ENCODE measurements at places on chromosomes 1 and 21.

- no peak for DNase-seq
These were observed 239.4 kb upstream of the POU3F1 start for GRCh38 chr1:38285807-38286530.

DNA sequence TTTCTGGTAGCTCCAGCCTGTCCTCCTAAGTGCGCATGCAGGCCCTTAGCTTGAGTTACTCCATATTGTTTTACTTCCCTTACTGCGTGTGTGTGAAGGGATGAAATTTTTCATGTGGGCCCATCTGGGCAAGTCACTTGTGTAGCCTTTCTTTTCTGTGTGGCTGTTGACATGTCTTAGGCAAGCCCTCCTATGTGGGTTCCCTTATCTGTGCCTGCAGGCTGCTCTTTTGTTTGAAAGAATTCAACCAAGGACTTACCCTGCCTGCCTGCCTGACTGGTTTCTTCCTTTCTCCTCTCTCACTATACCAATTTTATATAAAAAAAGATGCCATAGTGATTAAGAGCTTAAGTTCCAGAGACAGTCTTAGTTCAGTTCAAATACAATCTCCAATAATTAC lies 249.3 kb downstream of the ATG4C start:
- DNase-seq: no peak

DNA sequence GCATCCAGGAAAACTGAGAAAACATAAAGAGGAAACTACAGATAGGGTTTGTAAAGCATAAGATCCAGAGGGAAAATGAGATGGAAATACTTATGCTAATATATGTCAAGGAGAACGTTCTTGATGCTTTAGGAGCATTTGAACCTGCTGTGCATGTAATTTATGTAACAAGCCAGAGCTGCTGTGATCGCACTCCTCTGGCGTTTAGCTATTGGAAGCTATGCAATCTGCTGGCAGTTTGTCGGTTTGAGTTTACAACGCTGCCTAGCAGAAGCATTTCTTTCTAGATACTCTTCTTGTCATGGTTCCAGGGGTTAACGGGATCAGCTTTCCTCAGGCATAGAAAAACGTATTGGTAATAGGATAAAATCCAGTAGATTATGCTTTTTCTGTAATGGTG lies 182.7 kb downstream of the KCNH1 start:
- DNase-seq: no peak

- peak; percentile 64 for DNase-seq
These were observed 529.5 kb downstream of the KCNT2 start for GRCh38 chr1:196078691-196079090.

- no peak for DNase-seq
These were observed 60.0 kb upstream of the GRIK3 start for GRCh38 chr1:37094302-37094701.

GRCh38 chr1:219576931-219577730 lies 35.8 kb downstream of the ZC3H11B start:
- DNase-seq: no peak

- DNase-seq: no peak
These were observed 2.9 kb downstream of the UBAP2L start for GRCh38 chr1:154223621-154224020.

- DNase-seq: no peak
These were observed 160.8 kb downstream of the MATN1 start for GRCh38 chr1:30562559-30562958.

GRCh38 chr1:231597971-231598370 lies 28.6 kb upstream of the DISC1 start:
- DNase-seq: no peak

DNA sequence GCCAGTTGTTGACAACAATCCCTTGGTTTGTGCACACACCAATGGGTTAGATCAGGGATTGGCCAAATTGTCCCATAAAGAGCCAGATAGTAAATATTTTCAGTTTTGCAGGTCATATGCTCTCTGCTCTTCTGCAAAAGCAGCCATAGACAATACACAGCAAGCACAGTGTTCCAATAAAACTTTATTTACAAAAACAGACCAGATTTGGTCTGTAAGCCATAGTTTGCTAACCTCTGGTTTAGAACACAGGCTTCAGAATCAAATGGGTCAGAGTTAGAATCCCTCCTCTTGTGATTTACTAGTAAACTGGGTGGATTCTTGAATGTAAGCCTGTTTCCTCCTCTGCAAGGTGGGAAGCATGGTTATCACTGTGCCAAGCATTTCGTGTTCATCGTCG lies 65.3 kb upstream of the EFHD2 start:
- DNase-seq: no peak

GRCh38 chr1:159429074-159429861 lies 2.7 kb upstream of the OR10J4 start:
- peak; percentile 21 for DNase-seq

DNA sequence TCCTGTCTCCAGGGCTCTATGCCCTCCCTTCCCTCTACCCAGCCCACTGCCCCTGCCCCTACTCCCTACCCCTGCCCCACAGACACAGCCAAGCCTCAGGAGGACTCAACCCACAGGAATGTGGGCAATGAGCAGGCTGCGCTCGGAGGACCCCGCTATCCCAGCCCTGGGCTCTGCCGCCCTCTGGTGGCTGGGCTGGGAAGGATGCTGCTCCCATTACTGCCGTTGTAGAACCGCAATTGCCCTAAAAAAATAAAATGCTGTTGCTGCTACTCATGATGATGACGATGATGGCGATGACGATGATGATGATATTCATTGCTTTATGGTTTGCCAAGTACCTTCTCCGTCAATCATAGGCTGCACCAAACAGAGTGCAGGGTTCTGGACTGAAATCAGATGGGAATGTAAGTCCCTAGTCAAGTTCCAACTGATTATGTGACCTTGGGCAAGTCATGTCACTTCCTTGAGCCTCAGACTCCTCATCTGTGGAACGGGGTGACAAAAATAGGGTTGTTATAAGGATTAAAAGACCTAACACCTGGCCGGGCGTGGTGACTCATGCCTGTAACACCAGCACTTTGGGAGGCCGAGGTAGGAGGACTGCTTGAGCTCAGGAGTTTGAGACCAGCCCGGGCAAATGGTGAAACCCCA lies 24.6 kb downstream of the ARHGEF19 start:
- DNase-seq: peak; percentile 92

GRCh38 chr1:91124989-91125417 lies 103.2 kb upstream of the ZNF644 start:
- no peak for DNase-seq

DNA sequence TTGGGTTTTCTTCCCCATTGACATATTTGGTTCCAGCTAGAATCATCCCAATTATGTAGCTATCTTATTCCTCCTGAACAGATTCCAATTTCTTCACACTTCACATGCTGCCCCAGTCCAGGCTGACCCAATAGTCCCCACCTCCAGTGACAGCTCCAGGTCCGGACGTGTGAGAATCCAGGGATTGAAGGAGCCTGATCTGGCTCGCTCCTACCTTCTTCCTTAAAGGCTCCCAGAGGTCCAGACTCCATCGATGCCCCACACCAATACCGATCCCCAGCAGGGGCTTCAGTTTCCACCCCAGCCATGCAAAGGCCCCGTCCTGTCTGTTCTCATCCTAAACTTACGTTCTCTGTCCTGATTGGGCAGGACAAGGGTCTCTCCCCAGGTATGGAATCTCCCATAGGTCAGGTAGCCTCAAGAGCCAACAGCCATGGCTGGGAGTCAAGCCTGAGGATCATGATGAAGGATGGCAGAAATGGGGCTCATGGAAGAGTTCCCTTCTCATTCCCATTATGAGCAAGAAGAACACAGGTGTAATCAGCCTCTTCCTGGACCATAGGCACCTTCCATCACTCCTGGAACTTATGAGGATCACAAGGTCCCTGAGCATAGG lies 20.4 kb upstream of the SLAMF9 start:
- no peak for DNase-seq

DNA sequence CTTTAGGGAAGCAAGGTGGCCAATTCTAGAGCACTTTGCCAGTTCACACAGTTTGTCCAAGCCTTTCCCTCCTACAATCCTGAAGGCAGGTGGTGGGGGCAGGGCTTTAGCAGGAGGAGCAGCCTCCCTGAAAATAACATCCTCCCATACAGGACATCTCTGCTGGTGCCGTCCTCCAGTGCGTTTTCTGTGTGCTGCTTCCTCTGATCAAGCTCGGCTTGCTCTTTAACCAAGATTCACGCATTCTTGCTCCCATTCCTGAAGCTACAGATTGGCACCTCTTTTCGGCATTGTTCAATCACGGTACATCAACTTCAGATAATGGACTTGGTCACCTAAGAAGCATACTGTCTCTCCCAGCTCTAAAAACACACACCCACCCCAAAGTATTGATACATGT lies 7.5 kb upstream of the DPT start:
- DNase-seq: no peak

DNA sequence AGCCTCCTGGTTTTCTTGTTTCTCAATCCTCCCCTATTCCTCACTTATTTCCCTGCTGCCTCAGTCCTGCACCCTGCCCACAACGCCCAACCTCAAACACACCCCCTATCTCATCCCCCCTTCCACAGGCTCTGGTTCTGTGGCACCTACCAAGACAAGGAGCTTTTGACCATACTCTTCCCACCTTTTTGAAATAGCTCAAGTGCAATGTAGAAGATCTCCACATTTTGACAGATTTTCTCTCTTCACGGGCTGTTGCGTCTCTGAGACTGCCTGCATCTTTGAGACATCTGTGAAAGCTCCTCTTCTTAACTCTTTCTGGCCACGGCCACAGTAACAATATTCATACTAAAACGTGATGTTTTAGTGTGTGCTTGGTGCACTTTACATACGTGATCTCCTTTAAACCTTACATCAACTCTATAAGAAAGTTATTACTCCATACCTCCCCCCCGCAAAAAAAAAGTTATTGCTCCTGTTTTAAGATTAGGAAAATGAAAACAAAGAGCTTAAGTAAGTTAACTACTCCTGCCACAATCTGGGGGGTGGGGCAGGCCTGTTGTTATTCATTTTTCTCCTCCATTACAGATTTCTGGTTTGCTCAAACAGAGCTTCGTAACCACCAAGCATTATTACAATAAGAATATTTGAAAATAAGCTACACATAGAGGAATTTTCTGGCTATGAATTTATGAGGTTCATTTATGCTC lies 1.8 kb upstream of the SERBP1 start:
- no peak for DNase-seq

GRCh38 chr1:54872036-54872331 lies 15.0 kb downstream of the DHCR24 start:
- DNase-seq: no peak

GRCh38 chr1:242128951-242129502 lies 130.1 kb upstream of the MAP1LC3C start:
- DNase-seq: peak; percentile 35

DNA sequence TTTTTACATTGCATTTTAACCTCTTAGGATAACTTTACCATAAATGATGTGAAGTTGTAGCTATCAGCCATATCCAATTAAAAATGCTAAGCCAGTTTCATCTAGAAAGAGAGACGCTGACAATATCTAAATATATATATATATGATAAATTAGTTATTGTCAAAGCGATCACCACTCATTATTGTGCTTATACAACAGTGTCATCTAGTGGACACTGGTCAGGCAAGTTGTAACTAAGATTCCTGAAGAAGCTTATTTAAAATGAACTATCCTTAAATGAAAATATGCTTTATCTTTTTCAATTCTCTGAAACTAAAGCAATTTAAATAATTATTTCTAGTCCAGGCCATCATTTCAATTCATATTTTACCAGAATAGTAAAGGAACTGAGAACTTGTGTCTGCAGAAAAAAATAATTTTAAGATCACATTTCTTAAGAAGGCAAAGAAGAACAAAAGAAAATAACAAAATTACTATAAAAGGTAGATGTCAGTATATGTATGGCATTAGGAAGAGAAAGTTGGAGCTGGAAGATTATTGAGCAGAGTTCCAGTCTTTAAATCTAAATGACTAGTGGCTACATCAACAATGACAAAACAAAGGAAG lies 193.3 kb upstream of the SNX7 start:
- DNase-seq: peak; percentile 75

DNA sequence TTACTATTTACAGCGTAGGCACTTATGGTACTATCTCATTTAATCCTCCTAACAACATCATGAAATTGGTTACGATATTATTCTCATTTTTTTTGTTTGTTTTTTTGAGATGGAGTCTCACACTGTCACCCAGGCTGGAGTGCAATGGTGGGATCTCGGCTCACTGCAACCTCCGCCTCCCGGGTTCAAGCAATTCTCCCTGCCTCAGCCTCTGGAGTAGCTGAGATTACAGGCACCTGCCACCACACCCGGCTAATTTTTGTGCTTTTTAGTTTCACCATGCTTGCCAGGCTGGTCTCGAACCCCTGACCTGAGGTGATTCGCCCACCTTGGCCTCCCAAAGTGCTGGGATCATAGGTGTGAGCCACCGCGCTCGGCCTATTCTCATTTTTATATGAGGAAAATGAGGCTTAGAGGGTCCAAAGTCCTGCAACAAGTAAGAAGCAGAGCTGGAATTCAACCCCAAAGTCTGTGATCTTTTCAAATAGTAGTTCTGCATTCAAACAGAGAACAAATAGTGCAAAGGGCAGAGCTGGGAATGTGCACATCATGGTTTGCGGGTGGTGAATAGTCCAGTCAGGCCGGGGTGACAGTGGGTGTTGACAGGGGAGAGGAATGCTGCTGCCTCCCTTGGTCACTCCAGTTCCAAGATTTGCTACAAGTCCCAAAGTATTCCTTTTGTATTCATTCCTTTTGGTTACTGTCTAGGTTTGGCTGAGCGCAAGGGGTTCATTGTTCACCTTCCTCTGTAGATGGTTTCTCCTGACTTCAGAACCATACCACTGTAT lies 4.6 kb downstream of the PRUNE1 start:
- DNase-seq: no peak

DNA sequence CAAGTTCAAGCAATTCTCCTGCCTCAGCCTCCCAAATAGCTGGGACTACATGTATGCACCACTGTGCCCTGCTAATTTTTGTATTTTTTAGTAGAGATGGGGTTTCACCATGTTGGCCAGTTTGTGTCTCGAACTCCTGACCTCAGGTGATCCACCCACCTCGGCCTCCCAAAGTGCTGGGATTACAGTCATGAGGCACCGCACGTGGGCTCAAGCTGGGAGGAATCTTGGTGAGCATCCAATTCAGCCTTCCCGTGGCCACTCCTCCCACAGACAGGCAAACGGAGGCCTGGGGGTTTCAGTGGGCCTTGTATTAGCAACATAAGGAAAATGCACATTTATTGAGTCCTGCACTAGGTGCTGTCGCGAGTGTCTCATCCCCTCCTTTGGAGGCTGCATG lies 24.5 kb upstream of the VWA5B1 start:
- DNase-seq: no peak
